T47D (cell line): ENCODE measurements at places on chromosomes 4 and X.
A peak's percentile ranks its signal among the peaks of the same experiment; 100 is the strongest.

GRCh38 chrX:108313669-108314068 lies 124.6 kb downstream of the COL4A6 start:
- no peak for DNase-seq

DNA sequence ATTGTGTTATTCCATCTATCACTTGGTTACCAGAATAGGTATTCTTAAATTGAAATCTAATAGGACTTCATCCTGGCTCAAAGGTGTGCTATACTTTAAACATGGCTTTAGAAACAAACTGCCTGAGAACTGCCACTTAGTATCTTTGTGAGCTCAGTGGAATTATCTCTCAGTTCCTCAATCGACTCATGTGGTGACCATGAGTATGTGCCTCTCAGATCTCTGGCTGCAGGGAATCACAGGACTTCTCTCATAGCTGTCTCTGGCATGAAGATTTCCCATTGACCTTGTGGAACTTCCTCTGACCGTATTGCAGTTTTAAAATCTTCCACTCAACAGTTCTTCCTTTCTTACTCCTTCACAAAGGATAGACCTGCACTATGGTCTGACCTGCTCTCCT lies 681.9 kb upstream of the BOD1L1 start:
- no peak for DNase-seq

GRCh38 chr4:145098675-145099037 lies 545 bp downstream of the ABCE1 start:
- DNase-seq: peak; percentile 36

DNA sequence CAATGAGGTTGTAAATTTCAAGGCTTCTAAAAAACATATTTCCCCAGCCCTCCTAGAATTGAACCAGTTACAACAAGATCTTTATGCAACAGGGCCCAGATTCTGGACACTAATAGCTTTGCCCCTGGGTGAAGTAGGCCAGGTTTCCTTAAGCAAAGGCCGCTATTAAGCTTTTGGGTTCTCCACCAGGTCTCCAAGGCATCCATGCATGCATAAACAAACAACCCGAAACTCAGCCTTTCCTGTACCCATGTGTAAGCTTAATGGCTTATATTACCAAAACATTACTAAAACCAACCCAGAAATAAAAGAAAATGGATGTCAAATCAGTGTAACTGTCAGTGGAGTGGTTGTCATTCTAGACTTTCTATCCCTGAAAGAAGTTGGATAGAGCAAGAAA lies 137.1 kb downstream of the ARHGAP6 start:
- no peak for DNase-seq

DNA sequence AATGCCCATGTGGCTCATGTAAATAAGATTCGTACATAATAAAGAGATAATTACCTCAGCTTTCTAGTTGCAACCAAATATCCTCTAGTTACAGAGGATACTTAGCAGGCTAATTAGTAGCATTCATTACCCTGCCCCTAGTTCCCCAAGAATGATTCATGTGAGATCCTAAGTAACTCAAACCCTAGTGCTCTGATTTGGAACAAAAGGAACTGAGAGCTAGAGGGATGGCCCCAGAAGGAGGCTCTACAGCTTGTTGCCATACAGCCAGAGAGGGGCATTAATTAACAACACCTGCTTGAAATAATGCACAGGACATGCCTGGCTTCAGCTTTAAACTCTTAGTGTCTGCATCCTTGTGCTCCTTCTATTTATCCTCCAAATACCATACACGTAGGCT lies 32.6 kb upstream of the CBR4 start:
- DNase-seq: no peak

DNA sequence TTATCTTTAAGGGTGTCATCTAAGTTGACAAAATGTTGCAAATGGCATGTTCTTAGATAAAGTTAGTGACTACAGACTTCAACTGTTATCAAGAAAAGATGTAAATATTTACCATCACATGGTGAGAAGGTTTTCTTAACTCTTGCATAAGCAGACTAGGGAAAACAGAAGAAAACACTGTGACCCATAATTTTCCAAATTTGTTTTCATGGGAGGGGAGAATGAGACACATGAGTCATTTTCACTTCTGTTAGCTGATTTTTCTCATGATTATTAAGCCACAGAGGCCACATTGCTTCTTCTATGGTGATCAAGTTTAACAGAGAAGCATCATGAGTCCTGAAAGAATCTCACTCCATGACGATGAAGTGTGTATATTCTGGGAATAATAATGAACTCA lies 30.2 kb upstream of the SYTL5 start:
- no peak for DNase-seq

- DNase-seq: no peak
Measured at GRCh38 chr4:36900446-36900987, 344.0 kb upstream of the NWD2 start.

- no peak for DNase-seq
Measured at GRCh38 chr4:59728496-59728895, 1471.6 kb upstream of the ADGRL3 start.

DNA sequence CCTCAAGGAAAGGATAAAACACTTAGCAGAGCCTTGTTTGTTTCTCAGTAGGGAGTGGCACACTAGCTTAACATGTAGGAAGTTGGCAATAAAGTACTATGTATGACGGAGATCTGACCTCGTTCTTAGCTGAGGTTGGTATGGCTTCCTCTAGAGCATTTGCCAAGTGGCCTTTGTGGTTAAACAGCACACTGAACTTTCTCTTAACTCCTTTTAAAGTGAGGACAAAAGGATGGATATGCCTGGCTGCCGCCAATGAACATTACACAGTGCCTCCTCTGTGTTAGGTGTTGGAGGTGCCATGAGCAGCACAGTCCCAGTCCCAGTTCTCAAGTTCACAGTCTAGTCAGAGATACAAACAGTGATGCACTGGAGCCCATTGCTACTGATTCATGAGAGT lies 54.4 kb downstream of the VGLL1 start:
- no peak for DNase-seq

DNA sequence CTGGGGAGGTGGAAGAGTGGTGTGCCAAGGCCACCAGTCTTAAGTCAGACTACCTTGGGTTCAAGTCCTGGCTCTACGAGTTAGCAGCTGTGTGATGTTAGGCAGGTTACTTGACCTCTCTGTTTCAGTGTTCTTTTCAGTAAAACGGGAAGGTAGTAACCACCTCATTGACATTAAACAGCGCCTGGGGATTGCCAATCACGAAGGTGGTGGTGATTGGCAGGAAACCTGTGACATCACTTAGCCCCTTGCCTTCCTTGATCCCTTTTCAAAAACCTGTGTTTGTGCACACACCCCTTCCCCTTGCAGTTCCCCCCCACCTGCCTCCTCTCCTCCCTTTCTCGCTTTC lies 7.6 kb downstream of the KLF3 start:
- DNase-seq: no peak

DNA sequence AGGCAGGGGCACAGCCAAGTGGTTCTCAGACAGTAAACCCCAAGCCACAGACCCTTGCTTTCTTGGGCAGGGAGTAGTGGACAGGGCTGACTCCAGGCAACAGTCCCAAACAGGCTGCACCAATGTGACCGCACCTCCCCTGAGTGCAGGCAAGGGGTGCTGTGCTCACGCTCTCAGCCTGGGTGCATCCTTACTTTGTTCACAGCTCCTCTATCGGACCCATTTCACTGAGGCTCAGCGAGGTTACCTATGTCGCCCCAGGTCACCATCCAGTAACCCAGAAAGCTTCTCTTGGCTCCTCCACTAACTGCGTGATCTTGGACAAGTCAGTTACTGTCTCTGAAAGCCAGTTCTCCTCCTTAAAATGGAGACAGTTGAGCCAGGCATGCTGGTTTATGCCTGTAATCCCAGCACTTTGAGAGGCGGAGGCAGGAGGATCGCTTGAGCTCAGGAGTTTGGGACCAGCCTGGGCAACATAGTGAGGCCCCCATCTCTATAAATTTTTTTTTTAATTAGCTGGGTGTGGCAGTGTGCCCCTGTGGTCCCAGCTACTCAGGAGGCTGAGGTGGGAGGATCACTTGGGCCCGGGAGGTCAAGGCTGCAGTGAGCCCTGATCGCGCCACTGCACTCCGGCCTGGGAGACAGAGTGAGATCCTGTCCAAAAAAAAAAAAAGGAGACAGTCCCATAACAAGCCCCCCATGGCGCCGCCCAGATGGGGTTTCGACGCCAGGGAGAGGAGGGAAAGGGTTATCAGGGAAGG lies 823 bp upstream of the MAN2B2 start:
- DNase-seq: no peak

DNA sequence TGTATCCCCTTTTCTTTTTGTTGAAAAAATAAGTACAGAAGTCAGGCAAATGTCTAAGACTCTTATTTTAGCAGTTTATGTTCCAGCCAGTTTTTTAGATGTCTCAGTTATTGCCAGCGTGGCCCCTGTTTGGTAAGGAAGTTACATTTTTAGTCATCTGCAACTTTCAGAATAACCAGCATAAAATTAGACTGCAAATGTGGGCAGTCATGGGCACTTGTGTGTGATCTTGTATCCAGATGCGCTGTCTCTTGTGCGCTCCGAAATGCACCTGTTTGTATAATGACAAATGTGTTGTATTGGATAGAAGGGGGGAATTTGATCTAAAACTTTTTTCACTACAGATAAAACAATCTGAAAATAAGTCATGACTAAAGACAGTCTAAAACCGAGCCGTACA lies 44.3 kb upstream of the CLCN4 start:
- no peak for DNase-seq

DNA sequence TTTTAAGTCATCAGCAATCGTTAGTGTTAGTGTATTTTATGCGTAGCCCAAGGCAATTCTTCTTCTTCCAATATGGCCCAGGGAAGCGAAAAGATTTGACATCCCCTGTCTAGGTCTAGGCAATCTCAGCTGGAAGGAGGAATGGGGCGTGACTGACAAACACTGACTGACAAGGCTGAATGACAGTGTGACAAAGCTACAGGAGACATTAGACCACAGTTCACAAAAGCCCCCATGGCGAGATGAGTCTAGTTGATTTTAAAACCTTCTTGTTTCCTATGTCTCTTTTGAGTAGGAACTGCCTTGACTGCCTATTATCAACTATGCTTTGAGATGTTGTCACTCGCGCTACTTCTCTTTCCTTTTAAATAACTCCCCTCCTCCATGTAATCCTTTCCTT lies 42.3 kb downstream of the QRFPR start:
- no peak for DNase-seq

DNA sequence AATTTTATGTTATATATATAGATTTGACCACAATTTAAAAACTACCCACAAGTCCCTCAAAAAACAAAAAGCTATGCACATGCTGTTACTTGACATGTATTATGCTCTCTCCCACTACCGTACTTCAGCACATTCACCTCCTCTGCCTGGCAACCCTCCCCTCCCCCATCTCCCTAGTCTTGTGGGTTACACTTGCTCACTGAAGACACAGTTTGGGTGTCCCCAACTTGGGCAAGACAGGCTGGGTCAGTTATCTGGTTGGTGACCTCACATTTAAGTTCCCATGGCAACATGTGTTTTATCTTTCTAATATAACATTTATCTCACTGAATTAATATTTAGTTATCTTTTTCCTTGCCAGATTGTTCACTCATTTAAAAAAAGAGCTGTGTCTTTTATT lies 32.7 kb downstream of the SEC24D start:
- no peak for DNase-seq

- no peak for DNase-seq
Measured at GRCh38 chr4:113248320-113248719, 198.9 kb downstream of the ANK2 start.

DNA sequence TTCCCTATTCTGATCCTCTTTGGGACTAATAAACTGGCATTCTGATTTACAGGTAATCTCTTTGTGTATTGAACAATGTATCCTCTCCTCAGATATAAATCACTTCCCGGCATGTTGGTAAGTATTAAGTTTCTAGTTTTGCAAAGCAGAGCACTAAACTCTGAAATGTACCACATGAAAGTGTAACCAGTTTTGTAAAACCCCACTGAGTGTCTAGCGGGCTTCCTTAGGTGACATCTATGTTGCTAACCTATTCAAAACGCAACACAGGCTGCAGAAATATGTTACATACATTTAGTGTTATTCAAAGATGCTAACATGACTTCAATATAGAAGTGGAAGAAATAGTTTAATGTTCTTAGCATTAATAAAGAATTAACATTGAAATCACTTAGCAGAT lies 25.2 kb downstream of the DNAJB14 start:
- no peak for DNase-seq

- DNase-seq: no peak
Measured at GRCh38 chr4:116272336-116272735, 813.0 kb downstream of the TRAM1L1 start.

- DNase-seq: no peak
Measured at GRCh38 chrX:79557212-79557611, 190.1 kb upstream of the ITM2A start.

- DNase-seq: no peak
Measured at GRCh38 chrX:40952855-40953254, 132.4 kb upstream of the USP9X start.

- DNase-seq: no peak
Measured at GRCh38 chr4:172785613-172786012, 383.0 kb upstream of the GALNT7 start.

DNA sequence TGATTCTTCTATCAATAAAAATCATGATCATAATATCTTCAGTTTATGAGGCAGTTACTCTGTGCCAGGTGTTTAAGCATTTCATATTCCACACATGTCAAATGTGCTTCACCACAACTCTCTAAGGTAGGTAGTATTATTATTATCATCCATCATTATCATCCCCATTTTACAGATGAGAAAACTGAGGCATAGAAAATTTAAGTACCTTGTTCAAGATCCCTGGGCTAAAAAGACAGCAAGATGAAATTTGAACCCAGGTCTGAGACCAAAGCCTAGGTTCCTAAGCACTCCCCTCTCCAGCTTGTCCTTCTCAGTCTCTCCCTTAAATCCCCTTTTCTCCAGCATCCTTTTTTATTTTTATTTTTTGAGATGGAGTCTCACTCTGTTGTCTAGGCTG lies 33.4 kb downstream of the SEPTIN6 start:
- no peak for DNase-seq

- DNase-seq: no peak
Measured at GRCh38 chr4:110742143-110742542, 119.3 kb upstream of the PITX2 start.

- DNase-seq: no peak
Measured at GRCh38 chrX:85859426-85859825, 187.9 kb downstream of the CHM start.

DNA sequence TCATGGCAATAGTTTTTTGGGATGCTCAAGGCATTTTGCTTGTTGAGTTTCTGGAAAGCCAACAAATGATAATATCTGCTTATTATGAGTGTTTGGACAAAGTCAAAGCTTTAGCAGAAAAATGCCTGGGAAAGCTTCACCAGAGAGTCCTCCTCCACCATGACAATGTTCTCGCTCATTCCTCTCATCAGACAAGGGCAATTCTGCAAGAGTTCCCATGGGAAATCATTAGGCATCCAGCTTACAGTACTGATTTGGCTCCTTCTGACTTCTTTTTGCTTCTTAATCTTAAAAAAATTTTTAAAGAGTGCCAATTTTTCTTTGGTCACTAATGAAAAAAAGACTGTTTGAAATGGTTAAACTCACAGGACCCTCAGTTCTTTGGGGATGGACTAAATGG lies 136.3 kb downstream of the UBE2K start:
- DNase-seq: no peak

- no peak for DNase-seq
Measured at GRCh38 chrX:12292996-12293765, 154.9 kb downstream of the FRMPD4 start.

GRCh38 chr4:110154582-110154981 lies 43.8 kb downstream of the ELOVL6 start:
- no peak for DNase-seq

- peak; percentile 64 for DNase-seq
Measured at GRCh38 chrX:39261446-39262147, 460.3 kb downstream of the MID1IP1 start.

GRCh38 chr4:167652267-167652666 lies 418.0 kb upstream of the SPOCK3 start:
- DNase-seq: no peak
